PC-3 (cell line): ENCODE measurements at places on chromosomes 6 and 20. TPM values are rescaled to one million over a fixed set of nuclear protein-coding genes. Genes with fewer than 3 reads are reported as not detected.

Gene SEMG1
- total RNA-seq = not detected in 2 replicates

Gene FLRT3
- total RNA-seq = 2.6 and 2.8 TPM in 2 replicates

Gene CDK19
- 4.2 and 5.4 TPM in 2 replicates for total RNA-seq

Gene GABRR1
- total RNA-seq = not detected in 2 replicates

Gene TPMT
- total RNA-seq = 17.5 and 19.8 TPM in 2 replicates

Gene SIGLEC1
- total RNA-seq = not detected in 2 replicates

Gene PTK6
- 11.1 and 15.1 TPM in 2 replicates for total RNA-seq

Gene HLA-DMB
- not detected in 2 replicates for total RNA-seq

Gene LZTS3
- total RNA-seq = 6.4 and 8.9 TPM in 2 replicates

Gene MYL9
- 10.8 and 12.0 TPM in 2 replicates for total RNA-seq

Gene MAP3K5
- total RNA-seq = 4.3 and 5.0 TPM in 2 replicates

Gene GNRH2
- total RNA-seq = 1.6 TPM in 1 of 2 replicates, not detected in the other

Gene RBPJL
- not detected in 2 replicates for total RNA-seq

Gene REV3L
- total RNA-seq = 13.9 and 25.3 TPM in 2 replicates

Gene LBP
- total RNA-seq = not detected in 2 replicates

Gene KCNK5
- 3.2 and 3.5 TPM in 2 replicates for total RNA-seq

Gene TSBP1
- total RNA-seq = not detected in 2 replicates

Gene LY6G5B
- total RNA-seq = 5.0 and 5.3 TPM in 2 replicates

Gene RFX6
- total RNA-seq = 0.15 and 0.17 TPM in 2 replicates

Gene CTSZ
- 191 and 225 TPM in 2 replicates for total RNA-seq

Gene LY6G6C
- total RNA-seq = 0.22 TPM in 1 of 2 replicates, not detected in the other

Gene ZNF391
- 1.7 and 5.9 TPM in 2 replicates for total RNA-seq

Gene TCF21
- not detected in 2 replicates for total RNA-seq

Gene LST1
- not detected in 2 replicates for total RNA-seq

Gene SLC22A16
- not detected in 2 replicates for total RNA-seq

Gene GINS1
- 27.5 and 28.1 TPM in 2 replicates for total RNA-seq
